ENCODE measurements at places on chromosomes 11 and 22.

GRCh38 chr11:90809581-90809980, 586.7 kb upstream of the CHORDC1 start:
- DNase-seq = no peak

DNA sequence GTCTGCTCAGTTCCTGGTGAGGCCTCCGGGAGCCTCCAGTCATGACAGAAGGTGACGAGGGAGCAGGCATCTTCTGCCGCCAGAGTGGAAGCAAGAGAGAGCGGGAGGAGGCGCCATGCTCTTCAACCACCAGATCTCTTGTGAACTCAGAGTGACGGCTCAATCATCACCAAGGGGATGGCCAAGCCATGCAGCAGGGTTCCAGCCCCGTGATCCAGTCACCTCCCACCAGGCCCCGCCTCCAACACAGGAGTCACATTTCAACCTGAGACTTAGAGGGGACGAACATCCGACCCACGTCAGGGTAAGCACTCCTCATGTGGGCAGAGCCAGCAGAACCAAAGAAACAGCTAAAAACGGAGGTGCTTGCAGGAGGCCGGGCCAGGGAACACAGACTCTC, 1470.5 kb downstream of the BRD1 start:
- no peak for DNase-seq

DNA sequence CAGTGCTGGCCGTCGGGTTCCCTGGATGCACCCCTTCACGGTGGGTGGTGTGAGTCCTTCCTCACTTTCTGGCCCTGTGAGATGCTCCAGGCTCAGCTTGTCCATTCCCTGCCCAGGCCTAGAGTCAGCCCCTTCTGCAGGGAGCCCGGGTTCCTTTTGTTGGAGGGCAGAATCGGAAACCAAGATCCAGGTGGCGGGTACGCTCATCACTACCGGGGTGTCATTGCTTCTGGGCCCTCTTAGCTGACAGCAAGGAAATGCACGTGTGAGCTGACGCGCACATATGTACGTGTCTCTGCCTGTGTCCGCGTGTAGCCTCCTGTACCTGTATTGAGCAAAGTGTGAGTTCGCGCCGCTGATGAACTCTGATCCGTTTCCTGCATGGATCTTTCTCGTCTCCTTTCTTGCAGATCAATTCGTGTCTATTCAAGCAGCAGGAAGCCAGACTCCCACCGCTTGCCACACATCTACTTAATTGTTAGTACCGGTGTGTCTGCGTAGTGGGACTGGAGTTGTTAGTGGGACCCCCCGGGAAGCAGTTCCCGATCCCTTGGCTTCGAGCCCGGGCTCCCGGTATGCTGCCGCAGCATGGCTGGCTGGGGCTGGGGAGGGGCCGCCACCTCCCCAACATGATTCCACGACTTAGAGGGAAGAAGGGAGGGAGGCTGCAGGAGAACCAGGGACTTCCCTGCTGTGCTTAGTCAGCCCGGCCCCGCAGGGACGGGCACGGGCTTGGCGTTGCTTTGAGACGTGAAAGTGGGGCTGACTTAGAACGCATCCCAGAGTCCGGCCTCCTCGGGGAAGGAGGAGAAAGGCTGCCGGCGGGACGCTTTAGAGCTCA, 35.9 kb upstream of the GRAMD4 start:
- DNase-seq = no peak

DNA sequence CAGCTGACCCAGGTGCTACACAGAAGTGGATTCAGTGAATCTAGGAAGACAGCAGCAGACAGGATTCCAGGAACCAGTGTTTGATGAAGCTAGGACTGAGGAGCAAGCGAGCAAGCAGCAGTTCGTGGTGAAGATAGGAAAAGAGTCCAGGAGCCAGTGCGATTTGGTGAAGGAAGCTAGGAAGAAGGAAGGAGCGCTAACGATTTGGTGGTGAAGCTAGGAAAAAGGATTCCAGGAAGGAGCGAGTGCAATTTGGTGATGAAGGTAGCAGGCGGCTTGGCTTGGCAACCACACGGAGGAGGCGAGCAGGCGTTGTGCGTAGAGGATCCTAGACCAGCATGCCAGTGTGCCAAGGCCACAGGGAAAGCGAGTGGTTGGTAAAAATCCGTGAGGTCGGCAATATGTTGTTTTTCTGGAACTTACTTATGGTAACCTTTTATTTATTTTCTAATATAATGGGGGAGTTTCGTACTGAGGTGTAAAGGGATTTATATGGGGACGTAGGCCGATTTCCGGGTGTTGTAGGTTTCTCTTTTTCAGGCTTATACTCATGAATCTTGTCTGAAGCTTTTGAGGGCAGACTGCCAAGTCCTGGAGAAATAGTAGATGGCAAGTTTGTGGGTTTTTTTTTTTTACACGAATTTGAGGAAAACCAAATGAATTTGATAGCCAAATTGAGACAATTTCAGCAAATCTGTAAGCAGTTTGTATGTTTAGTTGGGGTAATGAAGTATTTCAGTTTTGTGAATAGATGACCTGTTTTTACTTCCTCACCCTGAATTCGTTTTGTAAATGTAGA, 1.7 kb downstream of the MALAT1 start:
- no peak for DNase-seq

DNA sequence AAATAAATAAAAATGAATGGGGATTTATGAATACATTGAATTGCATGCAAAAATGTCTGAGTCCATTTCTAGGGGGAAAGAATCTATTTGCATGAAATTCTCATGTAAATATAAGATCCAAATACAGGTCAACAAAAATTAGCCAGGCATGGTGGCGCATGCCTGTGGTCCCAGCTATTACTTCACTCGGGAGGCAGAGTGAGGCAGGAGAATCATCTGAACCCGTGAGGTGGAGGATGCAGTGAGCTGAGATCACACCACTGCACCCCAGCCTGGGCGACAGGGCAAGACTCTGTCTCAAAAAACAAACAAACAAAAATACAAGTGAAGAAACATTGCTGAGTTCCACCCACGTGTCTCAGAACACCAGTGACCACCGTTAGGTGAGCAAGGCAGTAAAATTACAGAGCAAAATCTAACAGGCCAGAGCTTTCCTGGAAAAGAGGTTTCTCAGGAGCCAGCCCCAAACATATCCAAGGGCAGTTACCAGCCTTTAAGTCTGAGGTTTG, 17.3 kb downstream of the PACSIN2 start:
- no peak for DNase-seq

GRCh38 chr11:113387605-113388211, at the start of gene ANKK1:
Gene ANKK1, plus strand, starts transcription at chr11:113387779. Its CDS starts 106 bp downstream, at chr11:113387885.
- no peak for DNase-seq

- no peak for DNase-seq
Measured at GRCh38 chr11:6388748-6389147, 1.5 kb upstream of the SMPD1 start.

GRCh38 chr11:113331441-113331840, 17.1 kb downstream of the TTC12 start:
- DNase-seq = no peak

- no peak for DNase-seq
Measured at GRCh38 chr22:20526628-20527355, 19.4 kb downstream of the MED15 start.

- peak; percentile 70 for DNase-seq
Measured at GRCh38 chr22:24156141-24156912, 25.0 kb upstream of the SUSD2 start.

DNA sequence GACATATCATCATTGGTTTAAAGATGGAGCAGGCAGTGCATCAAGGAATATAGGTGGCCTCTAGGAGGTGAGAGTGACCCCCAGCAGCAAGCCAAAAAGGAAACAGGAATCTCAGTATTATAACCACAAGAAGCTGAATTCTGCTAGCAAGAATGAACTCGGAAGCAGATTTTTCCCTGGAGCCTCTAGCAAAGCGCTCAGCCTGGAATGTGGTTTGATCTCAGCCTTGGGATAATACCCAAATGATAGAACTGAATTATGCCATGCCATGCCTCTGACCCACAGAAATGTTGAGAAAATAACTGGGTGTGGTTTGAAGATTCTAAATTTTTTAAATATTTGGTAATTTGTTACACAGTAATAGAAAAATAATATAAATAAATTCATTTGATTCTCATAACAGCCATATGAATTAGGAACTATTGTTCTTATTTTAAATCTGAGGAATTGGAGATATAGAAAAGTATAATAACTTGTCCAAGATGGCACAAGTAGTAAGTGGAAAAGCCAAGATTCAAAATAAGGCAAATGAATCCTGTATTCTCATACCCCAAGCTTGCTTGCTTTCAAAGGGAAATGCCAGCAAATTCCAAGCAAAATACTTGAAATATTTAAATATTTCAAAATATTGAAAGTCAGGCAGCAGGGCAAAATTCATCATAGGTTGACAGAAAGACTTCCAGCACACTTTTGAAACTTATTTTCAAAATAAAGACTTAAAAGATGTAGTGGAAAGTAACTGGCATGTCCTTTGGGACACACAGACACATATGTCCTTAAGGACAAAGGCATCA, 567.4 kb downstream of the KCNA4 start:
- no peak for DNase-seq

- no peak for DNase-seq
Measured at GRCh38 chr11:109033627-109034338, 368.9 kb downstream of the DDX10 start.

DNA sequence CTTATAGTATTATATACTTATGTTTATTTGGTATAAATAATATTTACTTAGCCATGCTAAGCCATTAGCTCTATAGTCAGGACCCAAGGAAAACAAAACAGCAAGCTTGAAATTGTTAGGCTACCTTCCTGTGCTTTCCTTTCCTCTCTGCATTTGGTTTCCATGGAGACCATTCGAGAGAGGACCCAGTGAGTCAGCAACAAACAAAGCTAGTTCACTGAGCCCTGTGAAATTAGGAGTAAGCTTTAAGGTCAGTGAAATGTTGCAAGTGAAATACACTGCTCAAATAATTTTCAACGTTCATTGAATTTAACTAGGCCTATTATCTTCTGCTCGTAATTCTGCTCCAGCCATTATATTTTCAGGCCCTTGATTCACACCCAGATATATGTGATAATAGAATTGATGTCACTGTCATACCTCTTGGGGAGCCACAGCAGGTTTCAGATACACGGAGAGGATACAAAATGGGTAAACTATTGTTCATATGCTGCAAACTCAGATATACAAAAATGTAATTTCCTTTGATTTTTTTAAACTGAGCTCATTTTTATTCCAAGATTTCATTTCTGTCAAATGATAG, 9.1 kb upstream of the OR10D3 start:
- no peak for DNase-seq

- no peak for DNase-seq
Measured at GRCh38 chr11:95647871-95648270, 141.7 kb downstream of the FAM76B start.

DNA sequence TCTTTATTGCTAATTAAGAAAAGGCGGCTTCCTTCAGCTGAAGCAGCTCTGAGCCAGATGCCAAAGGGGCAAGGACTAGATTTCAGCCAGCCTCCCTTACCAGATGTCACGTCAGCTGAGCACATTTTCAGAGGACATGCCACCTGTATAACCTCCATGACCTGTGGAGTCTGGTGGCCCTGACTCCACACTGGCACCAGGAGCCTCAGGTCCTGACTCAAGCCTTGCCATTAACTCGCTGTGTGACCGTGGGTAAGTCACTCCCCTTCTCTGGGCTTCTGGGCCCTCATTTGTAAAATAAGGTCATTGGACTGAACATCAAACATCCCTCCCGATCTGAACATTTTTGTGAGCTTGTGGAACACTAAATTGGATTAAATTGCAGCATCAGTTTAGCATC, 46.0 kb downstream of the FBXO7 start:
- no peak for DNase-seq

DNA sequence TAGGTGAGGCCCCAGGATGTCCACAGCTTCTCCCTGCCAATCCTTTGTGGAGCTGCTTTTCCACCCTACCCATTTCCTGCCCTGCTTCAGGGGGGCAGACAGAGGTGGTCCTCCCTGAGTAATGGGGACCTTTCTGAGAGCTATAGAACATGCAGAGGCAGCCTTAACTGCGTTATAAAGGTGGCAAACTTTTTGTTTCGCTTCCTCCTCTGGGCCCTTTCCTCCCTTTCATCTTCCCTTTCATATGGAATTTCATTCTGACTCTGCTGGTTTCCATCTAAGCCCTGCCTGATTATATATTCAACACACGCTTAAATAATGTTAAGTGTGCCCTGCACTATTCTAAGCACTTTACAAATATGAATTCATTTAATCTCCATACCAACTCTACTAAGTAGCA, 169.3 kb upstream of the E2F8 start:
- DNase-seq = no peak
